Urothelium cell line (cell line): ENCODE measurements at places on chromosomes 4 and X.

GRCh38 chr4:107068116-107068515, 32.0 kb upstream of the DKK2 start:
- no peak for DNase-seq

GRCh38 chr4:14631806-14632440, 370.4 kb upstream of the CPEB2 start:
- DNase-seq: no peak

DNA sequence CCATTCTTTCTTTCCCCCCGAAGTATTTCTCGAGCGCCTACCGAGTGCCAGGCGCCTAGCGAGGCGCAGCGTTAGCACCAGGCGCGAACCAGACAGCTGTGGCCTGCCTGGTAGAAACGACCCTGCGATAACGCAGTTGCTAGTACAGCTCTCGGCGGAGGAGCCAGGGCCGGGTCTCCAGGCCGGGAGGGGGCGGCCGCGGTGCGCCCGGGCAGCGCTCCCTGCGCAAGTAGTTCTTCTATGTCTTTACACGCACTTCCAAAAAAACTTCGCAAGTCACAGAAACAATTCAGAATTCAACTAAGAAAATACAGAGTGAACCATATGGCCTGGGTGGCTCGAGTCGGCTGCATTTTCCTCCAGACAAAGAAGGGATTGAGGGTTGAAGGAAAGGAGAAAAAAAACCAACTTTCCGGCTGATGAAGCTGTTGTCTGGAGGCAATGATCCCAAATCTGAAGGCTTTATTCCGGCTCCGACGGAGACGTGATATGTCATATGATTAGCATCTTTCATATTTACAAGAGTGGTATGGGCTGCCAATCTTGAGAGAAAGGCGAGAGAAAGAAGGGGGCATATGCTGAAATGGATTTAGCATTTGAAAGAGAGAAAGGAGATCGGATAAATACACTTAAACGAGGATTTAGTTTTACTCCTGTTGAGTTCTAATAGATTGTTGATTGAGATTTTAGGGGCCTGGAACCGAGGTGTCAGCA, 7.2 kb upstream of the NEUROG2 start:
- DNase-seq: no peak

GRCh38 chrX:120302434-120302833, 8.8 kb downstream of the TMEM255A start:
- no peak for DNase-seq
